ENCODE measurements at places on chromosomes 7 and 10. TPM values are rescaled to one million over a fixed set of nuclear protein-coding genes. Genes with fewer than 3 reads are reported as not detected.

GRCh38 chr7:130292682-130293257 lies at the start of gene CPA4:
Gene CPA4 (plus strand): TSS chr7:130293161. CDS start chr7:130293181, 20 bp downstream.
- peak within 1 kb of the TSS; percentile 25 for H3K4me3 ChIP-seq
- peak; percentile 64 for DNase-seq
- H3K4me1 ChIP-seq: peaks cover 52% of the 10 kb centered on the region
- no peaks in the 10 kb centered on the region for H3K27me3 ChIP-seq

DNA sequence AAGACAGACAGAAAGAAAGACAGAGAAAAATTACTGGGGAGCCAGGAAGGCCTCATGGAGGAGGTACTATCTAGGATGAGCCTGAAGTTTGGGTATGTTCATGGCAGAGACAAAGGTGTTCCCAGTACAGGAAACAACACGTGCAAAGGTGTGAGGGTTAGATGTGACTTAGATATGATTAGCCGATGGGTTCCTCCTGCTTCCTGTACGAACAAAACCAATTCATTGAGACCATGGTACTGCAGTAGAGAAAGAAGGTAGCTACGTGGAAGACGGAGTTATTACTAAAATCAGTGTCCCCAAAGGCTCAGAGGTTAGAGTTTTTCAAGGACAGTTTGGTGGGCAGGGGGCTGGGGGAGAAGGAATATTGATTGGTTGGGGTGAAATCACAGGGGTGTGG lies 55.2 kb upstream of the CHST3 start:
- H3K27ac ChIP-seq: no peak overlapping the region
- H3K36me3 ChIP-seq: no peaks in the 10 kb centered on the region
- no peaks in the 10 kb centered on the region for H3K4me1 ChIP-seq
- no peak for DNase-seq

DNA sequence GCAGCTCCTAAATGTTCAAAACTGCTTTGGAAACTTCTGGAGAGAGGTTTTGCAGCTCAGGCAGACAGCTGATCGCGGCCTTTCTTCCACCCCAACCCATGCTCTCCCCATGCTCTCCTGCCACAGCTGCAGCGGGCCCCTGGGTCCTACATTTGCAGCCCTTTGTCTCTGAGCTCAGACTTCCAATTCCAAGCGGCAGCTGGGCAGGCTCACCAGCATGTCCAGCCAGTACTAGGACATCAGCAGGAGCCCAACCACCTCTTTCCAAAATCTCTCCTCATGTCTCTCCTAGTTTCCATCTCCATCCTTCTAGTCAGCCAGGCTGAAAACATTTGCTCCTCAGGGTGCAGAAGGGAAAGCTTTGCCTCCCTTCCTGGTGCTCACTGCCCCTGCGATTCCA lies 6.0 kb downstream of the LEP start:
- no peak overlapping the region for H3K4me3 ChIP-seq
- 0 out of 2 replicates have a peak, but pooled peaks cover 4% of the 10 kb centered on the region for H3K4me1 ChIP-seq
- H3K27ac ChIP-seq: no peak overlapping the region
- no peaks in the 10 kb centered on the region for H3K36me3 ChIP-seq
- no peak for DNase-seq
- no peaks in the 10 kb centered on the region for H3K27me3 ChIP-seq

Gene ODAD2
- total RNA-seq: not detected

Gene STEAP1
- 6.5 TPM for total RNA-seq

DNA sequence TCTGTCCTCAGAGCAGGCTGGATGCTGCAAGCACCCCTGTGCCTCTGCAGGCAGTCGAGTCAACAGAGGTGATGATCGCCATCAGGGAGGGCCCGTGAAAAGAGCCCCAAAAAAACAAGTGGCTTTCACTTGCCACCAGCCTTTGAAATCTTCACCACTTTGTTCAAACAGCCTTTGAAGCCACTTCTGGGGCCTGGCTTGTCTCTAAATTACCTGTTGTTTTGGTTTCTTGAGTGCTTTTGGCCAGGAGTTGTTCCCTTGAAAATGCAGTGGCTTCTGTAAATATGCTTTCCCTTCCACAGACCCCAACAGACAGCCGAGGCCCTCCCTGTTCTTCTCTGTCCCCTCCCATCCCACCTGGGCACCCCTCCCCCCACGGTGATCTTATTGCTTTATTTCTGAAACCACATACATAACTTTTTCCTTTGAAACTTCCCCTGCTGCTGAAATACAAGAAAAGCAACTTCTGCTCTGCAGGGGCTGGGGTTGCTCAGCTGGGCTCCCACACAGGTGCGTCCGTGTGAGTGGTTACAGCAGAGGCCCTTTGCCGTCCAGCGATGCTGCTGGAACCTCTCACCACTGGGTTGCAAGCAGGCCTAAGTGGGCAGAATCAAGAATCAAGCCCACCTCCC lies 283.8 kb upstream of the SHH start:
- H3K4me1 ChIP-seq: peaks cover 11% of the 10 kb centered on the region
- H3K27ac ChIP-seq: no peak overlapping the region
- H3K27me3 ChIP-seq: peaks cover 10% of the 10 kb centered on the region
- no peak for DNase-seq
- H3K4me3 ChIP-seq: no peak overlapping the region
- no peaks in the 10 kb centered on the region for H3K36me3 ChIP-seq

GRCh38 chr7:129829737-129830631 lies 122.8 kb downstream of the UBE2H start:
- peak overlapping the region; percentile 90 for H3K27ac ChIP-seq
- no peak for DNase-seq
- H3K36me3 ChIP-seq: peaks cover 13% of the 10 kb centered on the region
- no peaks in the 10 kb centered on the region for H3K27me3 ChIP-seq

- peaks cover 9% of the 10 kb centered on the region for H3K4me1 ChIP-seq
- no peak overlapping the region for H3K4me3 ChIP-seq
- no peaks in the 10 kb centered on the region for H3K27me3 ChIP-seq
- H3K36me3 ChIP-seq: no peaks in the 10 kb centered on the region
Measured at GRCh38 chr10:3833046-3833445, 48.0 kb upstream of the KLF6 start.

Gene MOGAT3
- not detected for total RNA-seq

Gene CALHM1
- not detected for total RNA-seq

Gene SFRP4
- not detected for total RNA-seq

DNA sequence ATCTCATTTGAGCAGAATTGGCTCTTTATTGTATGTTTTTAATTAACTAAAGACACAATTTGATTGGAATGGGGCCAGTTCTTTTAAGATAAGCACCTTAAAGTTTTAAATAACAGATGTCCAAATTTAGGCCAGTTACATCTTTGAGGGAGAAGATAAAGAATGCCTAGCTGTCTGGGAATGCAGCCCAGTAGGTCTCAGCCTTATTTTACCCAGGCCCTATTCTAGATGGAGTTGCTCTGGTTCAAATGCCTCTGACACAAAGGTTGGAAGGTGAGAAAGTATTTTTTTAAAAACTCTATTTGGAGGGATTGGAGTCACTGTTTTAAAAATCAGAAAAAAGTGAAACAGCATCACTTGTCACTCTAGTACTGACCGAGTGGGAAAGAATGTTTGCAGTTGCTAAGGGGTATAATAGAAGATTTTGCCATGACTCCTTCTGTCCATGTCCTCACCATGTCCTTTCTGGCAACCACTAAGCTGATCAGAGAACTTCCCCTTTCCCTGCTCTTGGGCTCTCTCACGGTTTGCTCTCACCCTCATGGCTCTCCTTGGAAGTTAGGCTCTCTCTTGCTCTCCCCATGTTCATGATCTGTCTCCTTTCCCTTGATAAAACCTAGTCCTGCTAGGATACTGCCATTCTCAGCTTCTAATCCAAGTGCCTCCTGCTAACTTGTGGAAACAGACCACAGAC lies 238.2 kb upstream of the AGK start:
- 0 out of 2 replicates have a peak, but pooled peaks cover 10% of the 10 kb centered on the region for H3K27me3 ChIP-seq
- no peak overlapping the region for H3K27ac ChIP-seq
- DNase-seq: no peak
- H3K4me1 ChIP-seq: no peaks in the 10 kb centered on the region
- no peaks in the 10 kb centered on the region for H3K36me3 ChIP-seq

Gene MMRN2
- total RNA-seq: 12.1 TPM

Gene CREB5
- 1.0 TPM for total RNA-seq

GRCh38 chr10:132946311-132946710 lies 3.9 kb upstream of the CFAP46 start:
- no peak overlapping the region for H3K27ac ChIP-seq
- no peak for DNase-seq
- H3K27me3 ChIP-seq: peaks cover 44% of the 10 kb centered on the region
- no peak overlapping the region for H3K4me3 ChIP-seq
- no peaks in the 10 kb centered on the region for H3K36me3 ChIP-seq

Gene SFTPA1
- not detected for total RNA-seq

- H3K4me1 ChIP-seq: no peaks in the 10 kb centered on the region
- H3K36me3 ChIP-seq: no peaks in the 10 kb centered on the region
- peaks cover 18% of the 10 kb centered on the region for H3K27me3 ChIP-seq
- no peak overlapping the region for H3K27ac ChIP-seq
Measured at GRCh38 chr10:7039859-7040258, 371.0 kb downstream of the SFMBT2 start.

- no peaks in the 10 kb centered on the region for H3K27me3 ChIP-seq
- peaks cover 38% of the 10 kb centered on the region for H3K4me1 ChIP-seq
- H3K27ac ChIP-seq: peak overlapping the region; percentile 100
- H3K36me3 ChIP-seq: no peaks in the 10 kb centered on the region
Measured at GRCh38 chr7:129948877-129949291, 3.9 kb downstream of the UBE2H start.

DNA sequence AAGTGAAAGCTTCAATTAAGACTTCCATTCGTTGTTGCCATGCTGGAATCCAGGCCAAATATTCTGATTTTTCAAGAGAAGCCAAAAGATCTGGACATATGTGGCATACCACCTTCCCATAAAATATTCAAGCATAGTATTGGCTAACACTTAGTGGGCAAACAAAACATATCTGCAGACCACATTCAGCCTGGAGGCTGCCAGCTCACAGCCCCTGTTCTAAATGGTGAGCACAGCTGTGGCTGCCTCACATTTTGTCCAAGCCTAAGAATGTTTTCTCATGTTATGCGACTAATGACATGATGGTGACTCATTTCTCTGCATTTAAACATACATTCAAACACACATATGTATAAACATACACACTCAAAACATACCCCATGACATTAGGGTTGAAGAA lies 10.6 kb upstream of the CALU start:
- no peak overlapping the region for H3K4me3 ChIP-seq
- no peak overlapping the region for H3K27ac ChIP-seq
- H3K27me3 ChIP-seq: no peaks in the 10 kb centered on the region
- no peak for DNase-seq
- H3K4me1 ChIP-seq: peaks cover 8% of the 10 kb centered on the region

Gene MSS51
- total RNA-seq: 3.3 TPM

DNA sequence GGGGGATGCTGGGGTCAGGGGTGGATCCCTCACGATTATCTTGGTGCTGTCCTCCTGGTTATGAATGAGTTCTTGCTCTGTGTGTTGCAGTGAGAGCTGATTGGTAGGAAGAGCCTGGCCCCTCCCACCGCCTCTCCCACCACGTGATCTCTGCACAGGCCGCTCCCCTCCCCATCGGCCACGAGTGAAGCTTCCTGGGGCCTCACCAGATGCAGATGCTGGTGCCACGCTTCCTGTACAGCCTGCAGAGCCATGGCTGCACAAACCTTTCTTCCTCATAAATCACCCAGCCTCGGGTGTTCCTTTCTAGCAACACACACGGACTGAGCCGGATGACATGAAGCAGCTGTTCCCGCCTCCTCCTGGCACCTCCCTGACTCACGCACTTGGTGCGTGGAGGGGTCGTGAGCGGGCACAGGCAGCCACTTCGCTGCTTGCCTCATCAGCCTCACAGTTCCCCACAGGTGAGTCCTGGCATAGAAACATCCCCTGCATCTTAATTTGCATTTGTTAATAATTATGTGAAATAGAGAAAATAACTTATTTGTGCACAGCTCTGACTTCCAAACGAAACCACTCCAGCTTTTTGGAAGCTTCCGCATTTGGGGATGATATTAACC lies 210.8 kb downstream of the ADARB2 start:
- no peak overlapping the region for H3K27ac ChIP-seq
- no peaks in the 10 kb centered on the region for H3K4me1 ChIP-seq
- H3K36me3 ChIP-seq: no peaks in the 10 kb centered on the region
- H3K27me3 ChIP-seq: peaks cover 52% of the 10 kb centered on the region

Gene EPHA1
- 39.3 TPM for total RNA-seq

- no peaks in the 10 kb centered on the region for H3K4me1 ChIP-seq
- H3K27me3 ChIP-seq: peaks cover 47% of the 10 kb centered on the region
- DNase-seq: no peak
- no peaks in the 10 kb centered on the region for H3K36me3 ChIP-seq
- H3K4me3 ChIP-seq: no peak overlapping the region
- H3K27ac ChIP-seq: no peak overlapping the region
Measured at GRCh38 chr10:1273372-1274105, 217.4 kb downstream of the WDR37 start.

DNA sequence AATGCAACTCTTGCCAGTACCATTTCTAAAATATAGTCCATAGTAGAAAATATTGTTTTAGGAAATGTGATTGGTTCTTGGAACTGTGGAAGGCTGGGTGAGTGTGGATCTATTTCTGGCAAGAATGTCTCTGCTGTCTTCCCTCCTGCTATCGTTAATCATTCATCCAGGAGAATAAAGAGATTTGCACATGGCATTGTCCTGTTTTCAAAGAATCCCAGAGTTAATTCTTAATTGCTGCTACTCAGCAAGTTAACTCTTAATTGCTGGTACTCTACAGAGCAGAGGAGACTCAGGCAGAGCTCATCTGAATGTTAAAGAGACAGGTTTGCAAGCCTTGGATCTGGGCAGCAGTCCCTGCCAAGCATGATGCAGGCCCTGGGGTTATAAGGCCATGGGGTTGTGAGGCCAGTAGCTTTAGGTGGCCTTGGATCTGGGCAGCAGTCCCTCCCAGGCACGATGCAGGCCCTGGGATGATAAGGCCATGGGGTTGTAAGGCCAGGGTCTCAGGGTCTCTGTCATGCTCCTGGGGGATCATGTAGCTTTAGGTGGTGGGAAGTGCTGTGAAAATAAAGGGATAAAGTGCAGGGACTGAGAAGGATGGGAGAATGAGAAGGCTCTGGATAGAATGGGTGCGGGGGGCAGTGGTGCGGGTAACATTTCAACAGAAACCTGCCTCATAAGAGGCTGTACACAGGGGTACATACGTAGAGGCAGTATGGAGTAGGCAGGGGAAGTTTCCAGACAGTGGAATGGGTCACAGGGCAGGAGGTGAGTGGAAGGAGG lies 162.3 kb downstream of the SVIL start:
- peak overlapping the region; percentile 48 for H3K27ac ChIP-seq
- no peaks in the 10 kb centered on the region for H3K36me3 ChIP-seq
- H3K4me1 ChIP-seq: peaks cover 12% of the 10 kb centered on the region
- no peaks in the 10 kb centered on the region for H3K27me3 ChIP-seq
- DNase-seq: no peak

DNA sequence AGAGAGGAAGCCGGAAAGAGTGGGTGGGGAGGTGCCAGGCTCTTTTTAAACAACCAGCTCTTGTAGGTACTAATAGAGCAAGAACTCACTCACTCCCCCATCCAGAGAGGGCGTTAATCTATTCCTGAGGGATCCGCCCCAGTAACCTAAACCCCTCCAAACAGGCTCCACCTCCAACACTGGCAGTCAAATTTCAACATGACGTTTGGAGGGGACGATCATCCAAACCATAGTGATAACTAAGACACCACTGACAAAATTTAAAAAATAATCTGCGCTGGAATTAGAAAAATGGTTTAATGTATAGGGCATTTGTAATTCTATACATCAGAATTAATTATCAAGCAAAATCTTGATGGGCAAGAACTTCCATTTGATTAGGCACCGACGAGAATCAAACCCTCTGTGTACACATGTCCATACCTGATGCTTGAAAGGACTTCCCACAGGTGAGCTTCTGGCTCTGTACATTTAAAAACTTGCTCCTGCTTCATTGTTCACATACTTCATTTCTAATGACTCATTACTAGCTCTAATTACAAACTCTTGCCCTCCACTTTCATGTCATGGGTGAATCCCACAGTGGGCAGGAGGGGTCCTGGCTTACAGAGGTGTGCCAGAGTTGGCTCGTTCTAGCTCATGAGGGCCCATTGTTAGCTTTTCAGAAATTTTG lies 20.6 kb upstream of the KDM7A start:
- DNase-seq: no peak
- H3K4me3 ChIP-seq: no peak overlapping the region
- H3K4me1 ChIP-seq: no peaks in the 10 kb centered on the region
- no peak overlapping the region for H3K27ac ChIP-seq
- H3K27me3 ChIP-seq: 0 out of 2 replicates have a peak, but pooled peaks cover 7% of the 10 kb centered on the region
- H3K36me3 ChIP-seq: no peaks in the 10 kb centered on the region
